ENCODE measurements at places on chromosomes 11 and 22.

DNA sequence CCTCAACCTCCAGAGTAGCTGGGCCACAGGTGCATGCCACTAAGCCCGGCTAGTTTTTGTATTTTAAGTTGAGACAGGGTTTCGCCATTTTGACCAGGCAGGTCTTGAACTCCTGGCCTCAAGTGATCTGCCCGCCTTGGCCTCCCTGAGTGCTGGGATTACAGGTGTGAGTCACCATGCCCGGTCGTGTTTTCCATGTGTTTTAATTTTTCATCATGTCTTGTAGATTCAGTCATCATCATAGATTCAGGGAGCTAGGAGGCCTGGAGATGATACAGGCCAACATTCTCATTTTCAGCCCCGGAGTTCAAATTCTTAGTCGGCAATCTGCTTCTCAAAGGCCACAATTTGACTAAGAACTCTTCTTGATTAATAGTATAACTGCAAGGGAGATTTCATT is 73.5 kb upstream of the GRAMD1B start:
- no peak for DNase-seq

- DNase-seq: no peak
Measured at GRCh38 chr11:29782447-29782846, 234.4 kb downstream of the KCNA4 start.

DNA sequence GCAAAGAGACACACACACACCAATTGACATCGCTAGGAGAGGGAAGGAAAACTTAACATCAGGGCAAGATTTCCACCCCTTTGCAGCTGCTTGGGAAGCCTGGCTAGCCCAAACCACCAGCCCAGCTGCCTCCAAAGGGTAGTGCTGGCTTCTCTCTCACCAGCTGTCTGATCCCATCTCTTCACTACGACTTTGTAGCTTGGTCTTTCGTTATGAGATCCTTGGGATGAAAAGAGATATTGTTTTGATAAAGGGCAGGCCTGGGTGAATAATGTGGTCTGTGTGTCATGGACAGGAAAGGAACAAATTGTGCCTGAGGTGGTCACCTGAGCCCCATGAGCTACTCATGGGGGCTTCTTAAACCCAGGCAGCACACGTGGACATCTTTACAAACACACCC is 101.9 kb downstream of the ARL14EP start:
- DNase-seq: no peak

DNA sequence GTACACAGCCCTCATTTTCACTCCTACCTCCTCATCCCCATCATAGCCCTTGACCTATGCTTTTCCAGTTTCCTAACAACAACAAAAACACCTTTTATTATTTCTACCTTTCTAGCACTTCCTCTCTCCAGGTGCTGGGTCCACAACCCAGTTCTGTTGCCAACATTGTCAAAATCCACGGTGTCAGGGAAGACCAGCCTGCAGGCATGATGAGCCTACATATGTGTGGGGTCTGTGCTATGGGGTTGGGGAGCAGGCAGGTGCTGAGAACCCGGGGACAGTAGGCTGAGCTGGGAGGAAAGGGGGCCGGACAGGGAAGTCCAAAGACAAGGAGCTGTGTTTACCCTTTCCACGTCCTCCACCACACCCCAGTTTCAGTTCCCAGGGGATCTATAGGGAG is 711 bp upstream of the ZPR1 start:
- no peak for DNase-seq

- no peak for DNase-seq
Measured at GRCh38 chr11:111718859-111719258, 47.3 kb downstream of the PPP2R1B start.

DNA sequence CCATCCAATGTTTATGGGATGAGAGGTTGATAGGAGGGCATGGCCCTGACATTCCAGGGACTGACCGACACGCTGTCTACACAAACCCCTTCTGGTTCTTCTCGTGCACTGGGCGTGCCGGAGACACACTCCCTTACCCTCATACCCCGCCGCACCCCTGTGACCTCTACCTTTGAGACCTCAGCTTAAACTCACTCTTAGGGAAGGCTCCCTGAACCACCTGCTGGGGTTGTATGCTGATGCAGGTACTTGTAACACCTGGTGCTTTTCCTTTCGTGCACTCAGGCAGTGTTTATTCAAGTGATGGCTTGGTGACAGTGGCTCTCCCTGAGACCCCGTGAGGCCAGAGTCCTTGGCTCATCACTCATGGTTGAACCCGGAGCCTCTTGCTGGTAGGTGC is 12.0 kb downstream of the PPARA start:
- no peak for DNase-seq

DNA sequence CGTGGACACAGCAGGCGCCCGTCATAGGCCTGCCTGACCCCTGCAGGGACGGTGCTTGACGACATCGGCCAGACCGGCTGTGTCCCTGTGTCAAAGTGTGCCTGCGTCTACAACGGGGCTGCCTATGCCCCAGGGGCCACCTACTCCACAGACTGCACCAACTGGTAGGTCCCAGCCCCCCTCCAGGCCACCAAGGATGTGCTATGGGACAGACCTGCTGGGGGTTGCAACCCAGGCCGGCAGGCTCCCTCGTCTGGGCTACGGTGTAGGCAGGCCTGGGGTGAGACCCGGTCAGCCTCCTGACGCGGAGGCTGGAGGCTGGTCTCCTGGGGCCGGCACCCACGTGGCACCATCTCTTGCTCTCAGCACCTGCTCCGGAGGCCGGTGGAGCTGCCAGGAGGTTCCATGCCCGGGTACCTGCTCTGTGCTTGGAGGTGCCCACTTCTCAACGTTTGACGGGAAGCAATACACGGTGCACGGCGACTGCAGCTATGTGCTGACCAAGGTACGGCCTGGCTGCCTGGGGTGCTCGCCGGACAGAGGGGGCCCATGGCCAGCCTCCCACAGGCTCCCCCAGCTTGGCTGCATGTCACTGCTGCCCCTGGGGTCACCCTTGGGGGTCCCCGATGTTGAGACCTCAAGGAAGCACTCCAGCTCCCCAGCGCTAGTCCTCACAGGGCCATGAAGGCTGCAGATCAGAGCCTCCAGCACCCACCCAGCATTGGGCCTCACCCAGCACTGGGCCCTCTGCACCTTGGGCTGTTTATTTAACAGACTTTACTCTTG is 7.7 kb downstream of the MUC5AC start:
- no peak for DNase-seq

- no peak for DNase-seq
Measured at GRCh38 chr11:58061813-58062212, 31.1 kb downstream of the OR6Q1 start.
